ENCODE measurements at places on chromosomes 11 and 22. TPM values are rescaled to one million over a fixed set of nuclear protein-coding genes. Genes with fewer than 3 reads are reported as not detected.

- no peak for DNase-seq
These were observed 17.7 kb downstream of the CYTH4 start for GRCh38 chr22:37299969-37300509.

DNA sequence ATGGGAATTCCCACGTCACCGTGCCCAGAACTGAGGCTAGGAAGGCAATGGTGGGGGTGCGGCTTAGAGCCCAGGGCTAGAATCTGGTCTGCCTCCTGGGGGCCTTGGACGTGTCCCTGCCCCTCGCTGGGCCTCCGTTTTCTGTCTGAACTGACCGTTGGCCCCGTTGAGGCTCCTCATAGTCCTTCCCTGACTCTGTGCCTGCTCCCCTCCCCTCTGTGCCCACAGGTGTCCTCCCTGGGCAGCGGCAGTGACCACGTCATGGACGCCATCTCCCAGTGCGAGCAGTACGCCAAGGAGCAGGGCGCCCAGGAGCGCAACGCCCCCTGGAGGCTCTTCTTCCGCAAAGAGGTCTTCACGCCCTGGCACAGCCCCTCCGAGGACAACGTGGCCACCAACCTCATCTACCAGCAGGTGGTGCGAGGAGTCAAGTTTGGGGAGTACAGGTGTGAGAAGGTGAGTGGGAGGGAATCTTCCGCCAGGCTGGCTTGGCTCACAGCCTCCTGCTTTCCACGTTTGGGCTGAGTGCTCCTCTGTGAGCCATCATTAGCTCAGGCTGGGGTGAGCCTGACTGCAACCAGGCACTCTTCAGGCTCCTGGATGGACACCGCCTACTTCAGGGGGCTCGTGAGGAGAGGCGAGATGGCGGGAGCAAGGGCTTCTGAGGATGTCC lies 63.9 kb downstream of the MYO7A start:
- DNase-seq, result no peak

GRCh38 chr11:115505175-115505574 lies 960 bp upstream of the CADM1 start:
- no peak for DNase-seq

GRCh38 chr22:42021571-42021970 lies 23.0 kb downstream of the WBP2NL start:
- DNase-seq, result no peak

DNA sequence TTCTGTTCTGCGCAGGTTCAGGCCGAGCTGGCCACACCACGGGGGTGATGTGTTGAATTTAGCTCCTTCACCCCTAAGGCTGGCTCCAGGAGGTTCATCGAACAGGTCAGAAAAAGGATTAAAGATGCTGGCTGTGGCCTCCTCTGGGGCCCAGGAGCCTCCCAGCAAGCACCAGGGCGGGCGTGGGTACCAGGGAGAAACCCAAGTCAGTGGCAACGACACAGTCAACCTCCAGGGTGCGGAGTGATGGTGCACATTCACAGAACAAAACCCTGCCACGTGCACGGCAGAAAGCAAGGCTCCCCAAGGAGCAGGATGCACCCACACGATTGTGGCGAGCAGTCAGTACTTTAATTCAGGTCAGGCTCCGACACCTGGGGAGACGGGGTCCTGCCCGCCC lies 10.8 kb downstream of the C11orf24 start:
- no peak for DNase-seq

- DNase-seq, result no peak
These were observed 131.1 kb upstream of the OPCML start for GRCh38 chr11:133663135-133663985.

DNA sequence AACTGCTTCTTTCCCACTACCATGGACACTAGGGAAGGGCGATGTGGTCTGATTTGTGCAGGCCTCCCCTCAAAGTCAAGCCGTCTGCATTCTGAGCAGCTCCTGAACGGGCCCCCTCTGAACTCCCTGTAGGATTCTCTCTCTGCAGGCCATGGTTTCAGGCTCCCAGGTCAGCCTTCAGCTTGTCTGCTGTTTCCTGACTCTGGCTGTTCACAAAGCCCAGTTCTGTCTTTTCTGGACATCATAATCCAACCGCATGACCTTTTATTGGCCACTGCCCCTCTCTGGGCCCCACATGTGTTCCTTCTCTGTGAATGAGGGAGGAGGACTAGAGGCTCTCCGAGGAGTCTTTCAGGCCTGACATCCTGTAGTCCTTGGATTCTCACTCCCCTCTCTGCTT lies 161.0 kb downstream of the FEZ1 start:
- no peak for DNase-seq

DNA sequence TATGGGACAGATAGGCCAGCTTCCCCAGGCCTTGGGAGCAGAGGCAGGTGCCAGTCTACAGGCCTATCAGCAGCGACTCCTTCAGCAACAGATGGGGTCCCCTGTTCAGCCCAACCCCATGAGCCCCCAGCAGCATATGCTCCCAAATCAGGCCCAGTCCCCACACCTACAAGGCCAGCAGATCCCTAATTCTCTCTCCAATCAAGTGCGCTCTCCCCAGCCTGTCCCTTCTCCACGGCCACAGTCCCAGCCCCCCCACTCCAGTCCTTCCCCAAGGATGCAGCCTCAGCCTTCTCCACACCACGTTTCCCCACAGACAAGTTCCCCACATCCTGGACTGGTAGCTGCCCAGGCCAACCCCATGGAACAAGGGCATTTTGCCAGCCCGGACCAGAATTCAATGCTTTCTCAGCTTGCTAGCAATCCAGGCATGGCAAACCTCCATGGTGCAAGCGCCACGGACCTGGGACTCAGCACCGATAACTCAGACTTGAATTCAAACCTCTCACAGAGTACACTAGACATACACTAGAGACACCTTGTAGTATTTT lies 26.6 kb upstream of the L3MBTL2 start:
- DNase-seq, result no peak

- no peak for DNase-seq
These were observed 62.4 kb upstream of the BMAL1 start for GRCh38 chr11:13215149-13215548.

FOLR1 gene
- not detected for total RNA-seq
